Stimulated activated CD8-positive, alpha-beta memory T cell treated with anti-CD3 and anti-CD28 coated beads, Interleukin-15, amount 100 ng/mL, for 48 hours (primary cell): ENCODE measurements at places on chromosomes 3 and 15.

DNA sequence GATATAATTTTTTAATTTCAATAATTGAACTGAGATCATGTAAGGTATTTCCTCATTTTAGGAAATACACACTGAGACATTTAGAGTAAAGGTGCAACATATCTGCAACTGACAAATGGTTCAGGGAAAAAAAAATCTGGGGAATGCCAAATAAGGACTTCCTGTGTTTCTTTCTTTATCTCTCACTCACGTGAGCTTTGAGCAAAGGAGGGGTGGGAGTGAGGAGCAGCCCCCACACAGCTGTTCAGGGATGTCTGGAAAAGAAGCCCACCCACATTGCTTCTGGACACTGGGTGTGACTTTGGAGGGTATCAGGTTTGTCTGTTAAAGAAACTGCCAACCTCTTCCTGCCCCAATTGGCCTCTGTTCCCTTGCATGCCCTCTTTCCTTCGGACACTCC lies 5.6 kb upstream of the TP63 start:
- DNase-seq, result no peak

- no peak for DNase-seq
Measured at GRCh38 chr15:86555098-86555497, 475.4 kb downstream of the AGBL1 start.

DNA sequence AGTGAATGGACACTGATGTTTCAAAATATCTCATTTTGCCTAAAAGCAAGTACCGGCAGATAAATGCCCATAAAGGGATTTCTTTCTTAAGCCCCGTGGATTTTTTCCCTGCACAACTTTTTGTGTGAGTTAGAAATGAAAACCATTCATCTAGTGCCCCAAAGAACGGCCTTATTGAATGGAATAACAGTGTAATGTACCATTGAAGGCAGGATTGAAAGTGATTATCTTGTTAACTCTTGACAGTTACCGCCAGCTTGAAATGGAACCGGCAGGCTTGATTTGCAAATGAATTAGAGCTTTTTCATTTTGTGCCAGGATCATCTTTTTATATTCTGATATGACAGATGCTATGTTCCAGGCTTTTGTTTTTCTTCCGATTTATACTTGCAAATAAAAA lies 162.2 kb downstream of the RSRC1 start:
- no peak for DNase-seq

- no peak for DNase-seq
Measured at GRCh38 chr15:97177151-97177577, 783.3 kb upstream of the ARRDC4 start.
